T1000 (cell line): ENCODE measurements at places on chromosomes 7 and 10.
A peak's percentile ranks its signal among the peaks of the same experiment; 100 is the strongest.

GRCh38 chr7:108037140-108037539 lies 34.2 kb upstream of the LAMB1 start:
- DNase-seq = no peak

DNA sequence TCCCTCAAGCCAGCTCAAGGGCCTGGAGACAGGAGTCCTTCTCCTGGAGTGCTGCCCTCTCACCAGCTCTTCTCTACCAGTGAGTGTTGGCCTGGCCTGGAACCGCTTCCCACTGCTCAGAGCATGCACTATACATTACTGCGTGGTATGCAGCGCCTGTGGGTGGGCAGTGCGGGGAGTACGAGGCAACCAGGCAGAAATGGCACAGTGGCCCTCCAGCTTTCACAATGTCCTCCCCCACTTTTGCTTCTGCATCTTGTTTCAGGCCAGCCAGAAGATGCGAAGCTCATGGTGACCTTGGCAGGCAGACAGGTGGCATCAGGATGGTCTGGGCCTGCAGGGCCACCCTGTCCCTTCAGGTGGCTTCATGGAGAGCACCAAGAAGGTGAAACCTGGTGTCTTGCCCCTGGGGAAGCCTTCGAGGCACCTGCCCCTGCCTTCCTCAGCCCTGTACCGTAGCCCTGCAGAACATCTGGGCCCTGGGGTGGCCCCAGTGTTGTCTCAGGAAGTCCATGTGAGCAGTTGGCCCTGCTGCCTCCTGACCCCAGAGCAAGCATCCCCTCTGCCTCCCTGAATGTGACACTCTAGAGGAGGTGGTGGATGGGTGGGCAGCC lies 35.8 kb downstream of the RASGEF1A start:
- no peak for DNase-seq

DNA sequence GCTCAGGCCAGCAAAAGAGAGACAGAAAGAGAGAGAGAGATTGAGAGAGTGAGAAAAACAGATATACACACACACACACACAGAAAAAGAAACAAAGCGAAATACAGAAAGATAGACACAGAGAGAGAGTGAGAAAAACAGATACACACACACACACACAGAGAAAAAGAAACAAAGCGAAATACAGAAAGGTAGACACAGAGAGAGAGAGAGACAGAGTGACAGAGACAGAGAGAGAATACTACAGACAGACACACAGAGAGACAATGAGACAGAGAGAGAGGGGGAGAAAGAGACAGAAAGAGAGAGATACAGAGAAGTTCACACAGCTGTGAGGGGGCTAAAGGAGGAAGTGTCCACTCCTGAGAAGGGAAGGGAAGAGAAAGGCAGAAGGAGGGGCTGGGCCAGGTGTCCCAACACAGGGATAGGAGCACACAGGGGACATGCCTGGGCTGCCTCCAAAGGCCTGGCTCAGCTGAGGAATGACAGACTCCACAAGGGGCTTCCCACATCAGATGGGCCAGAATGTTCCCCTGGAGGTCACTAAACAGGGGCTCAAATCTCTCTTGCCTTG lies 4.3 kb downstream of the GCK start:
- no peak for DNase-seq

DNA sequence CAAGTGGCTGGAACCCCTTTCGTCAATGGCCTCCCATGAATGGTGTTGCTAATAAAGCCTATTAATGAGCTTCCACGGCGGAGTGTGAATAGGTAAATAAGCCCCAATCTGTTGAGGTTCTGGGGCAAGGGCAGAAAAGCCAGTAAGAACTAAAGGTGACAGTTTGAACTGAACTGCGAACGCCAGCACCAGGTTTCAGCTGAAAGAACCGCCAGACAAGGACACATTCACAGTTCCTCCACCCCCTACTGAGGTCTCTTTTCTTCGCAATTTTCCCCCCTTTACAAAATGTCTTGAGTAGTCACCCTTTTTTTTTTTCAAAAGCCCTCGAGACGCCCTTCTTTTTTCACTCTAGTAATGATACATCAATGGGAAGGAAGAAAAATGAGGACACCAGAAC lies 2.4 kb upstream of the FGFR2 start:
- no peak for DNase-seq

GRCh38 chr7:73839743-73840714 lies 2.3 kb downstream of the METTL27 start:
- no peak for DNase-seq

DNA sequence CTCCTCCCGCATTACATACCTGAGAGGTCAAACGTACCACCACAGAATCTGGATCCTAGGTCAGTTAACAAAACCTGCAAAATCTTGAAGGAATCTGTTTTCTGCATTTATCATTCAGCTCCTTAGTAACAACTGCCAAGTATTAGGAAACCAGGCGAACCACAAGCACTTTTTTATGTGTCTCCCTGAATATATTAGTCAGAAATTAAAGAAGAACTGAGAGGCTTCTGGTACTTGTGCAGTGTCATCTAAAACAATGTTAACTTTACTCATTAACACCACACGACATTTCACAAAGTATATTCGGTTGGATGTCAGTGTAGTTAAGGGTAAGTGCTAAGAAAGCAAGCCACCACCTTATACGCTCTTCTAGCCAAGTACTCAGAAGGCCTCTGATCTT lies 2.5 kb downstream of the CCDC6 start:
- DNase-seq = no peak

DNA sequence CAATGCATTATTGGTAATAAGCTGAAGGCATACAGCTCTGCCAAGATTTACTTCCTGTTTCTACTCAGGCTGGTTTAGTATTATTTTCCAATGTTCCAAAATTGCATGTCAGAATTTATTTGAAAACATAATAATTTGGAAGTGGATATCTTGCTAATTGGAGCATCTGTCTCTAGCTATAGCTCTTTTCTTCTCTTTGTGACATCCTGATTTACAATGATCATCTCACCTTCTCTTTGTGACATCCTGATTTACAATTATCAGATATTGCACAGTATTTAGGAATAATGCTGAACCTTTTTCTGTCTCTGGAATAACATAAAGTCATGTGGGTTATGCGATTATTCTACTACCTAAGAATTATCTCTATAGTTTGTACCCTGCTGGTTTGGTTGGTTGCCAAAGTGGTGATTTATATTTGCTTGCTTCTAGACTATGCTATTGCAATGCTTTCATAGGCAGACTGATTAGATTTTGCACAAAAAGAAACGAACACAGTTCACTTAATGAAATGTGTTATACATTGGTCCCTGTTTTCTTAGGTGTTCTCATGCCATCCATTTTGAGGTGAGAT lies 44.3 kb upstream of the CABCOCO1 start:
- no peak for DNase-seq

DNA sequence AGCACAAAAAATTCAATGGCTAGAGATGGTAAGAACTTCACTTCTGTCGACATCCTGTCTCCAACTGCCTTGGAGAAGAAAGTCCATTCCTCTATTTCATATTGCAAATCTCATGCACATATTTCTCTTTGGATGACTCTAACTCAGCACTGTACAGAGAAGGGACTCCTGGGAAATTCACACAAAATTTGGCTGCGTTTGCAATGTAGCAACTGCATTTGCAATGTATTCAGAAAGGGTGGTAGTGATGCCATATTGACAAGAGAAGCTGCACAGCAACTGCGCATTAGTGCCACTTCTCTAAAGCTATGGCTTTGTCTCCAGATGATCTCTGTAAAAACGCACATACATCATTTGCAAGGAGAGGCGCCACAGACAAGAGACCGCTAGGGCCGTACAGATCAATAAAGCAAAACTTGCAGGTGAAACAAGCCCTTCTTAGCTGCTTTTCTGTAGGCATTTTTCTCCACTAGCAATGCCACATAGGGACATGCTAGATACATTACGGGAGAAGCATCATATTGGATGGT lies 389.5 kb downstream of the TCERG1L start:
- no peak for DNase-seq

DNA sequence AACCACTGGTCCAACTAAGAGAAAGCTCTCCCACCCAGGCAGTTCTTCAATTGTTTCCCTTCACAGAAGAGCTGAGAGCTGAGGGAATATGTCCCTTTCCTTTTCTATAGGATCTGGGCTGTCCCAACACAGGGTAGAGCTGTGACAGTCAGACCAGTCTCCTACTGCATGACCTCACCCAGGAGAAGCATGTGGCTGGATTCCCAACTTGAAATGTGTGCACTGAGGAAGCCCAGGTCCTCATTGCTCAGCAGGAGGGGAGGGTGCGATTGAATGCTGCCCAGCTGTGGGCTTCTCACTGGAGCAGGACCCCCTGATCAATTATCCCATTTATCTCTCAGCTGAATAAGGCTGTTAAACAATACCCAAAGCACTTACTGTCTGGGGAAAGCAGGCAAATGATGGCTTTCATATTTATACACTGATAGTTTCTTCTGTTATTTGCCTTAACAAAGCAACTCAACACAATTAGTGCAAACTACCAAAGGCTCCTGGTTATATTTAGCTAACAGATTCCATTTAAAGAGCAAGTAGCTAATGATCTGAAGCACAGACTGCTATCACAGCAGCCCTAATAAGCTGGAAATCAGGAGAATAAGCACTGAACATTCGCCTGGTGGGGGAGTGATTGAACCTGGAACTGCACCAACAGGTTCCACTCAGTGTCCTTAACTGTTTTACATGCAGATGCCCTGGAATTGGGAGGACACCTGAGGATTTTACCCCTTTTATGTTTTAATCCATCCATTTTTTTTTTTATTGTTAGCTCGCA lies 508.8 kb downstream of the CCSER2 start:
- no peak for DNase-seq

DNA sequence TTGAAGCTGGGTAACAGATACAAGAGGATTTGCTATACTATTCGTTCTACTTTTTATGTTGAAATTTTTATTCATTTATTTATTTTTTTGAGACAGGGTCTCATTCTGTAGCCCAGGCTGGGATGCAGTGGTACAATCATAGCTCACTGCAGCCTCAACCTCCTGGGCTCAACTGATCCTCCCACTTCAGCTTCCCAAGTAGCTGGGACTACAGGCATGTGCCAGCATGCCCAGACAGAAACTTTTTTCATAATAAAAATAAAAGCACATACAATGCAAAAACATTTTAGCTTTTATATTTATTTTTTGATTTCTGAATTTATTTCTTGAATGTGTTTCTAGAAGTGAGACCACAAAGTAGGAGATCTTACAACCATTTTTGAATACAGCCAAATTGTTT lies 71.2 kb downstream of the FANK1 start:
- no peak for DNase-seq

- no peak for DNase-seq
Measured at GRCh38 chr7:43905209-43905946, 1.0 kb downstream of the URGCP start.

DNA sequence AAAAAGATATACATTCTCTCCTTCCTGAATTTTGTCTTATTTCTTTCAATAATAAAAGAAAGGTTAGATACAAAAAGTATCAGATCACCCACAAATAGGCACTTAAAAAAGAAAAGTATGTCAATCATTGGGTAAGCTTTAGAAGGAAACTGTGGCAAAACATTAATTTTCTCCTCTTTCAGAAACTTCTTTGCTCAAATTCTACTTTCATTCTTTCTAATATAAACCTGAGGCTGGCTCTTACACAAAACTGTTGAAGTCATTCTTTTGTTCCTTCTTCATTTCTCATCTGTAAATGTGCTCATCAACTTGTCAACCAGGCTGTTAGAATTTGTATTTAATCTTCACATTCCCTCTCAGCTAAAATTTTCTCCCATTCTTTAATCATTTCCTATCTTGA lies 124.6 kb downstream of the LRRN3 start:
- DNase-seq = no peak

GRCh38 chr7:156988343-156989185 lies 21.9 kb downstream of the MNX1 start:
- no peak for DNase-seq

DNA sequence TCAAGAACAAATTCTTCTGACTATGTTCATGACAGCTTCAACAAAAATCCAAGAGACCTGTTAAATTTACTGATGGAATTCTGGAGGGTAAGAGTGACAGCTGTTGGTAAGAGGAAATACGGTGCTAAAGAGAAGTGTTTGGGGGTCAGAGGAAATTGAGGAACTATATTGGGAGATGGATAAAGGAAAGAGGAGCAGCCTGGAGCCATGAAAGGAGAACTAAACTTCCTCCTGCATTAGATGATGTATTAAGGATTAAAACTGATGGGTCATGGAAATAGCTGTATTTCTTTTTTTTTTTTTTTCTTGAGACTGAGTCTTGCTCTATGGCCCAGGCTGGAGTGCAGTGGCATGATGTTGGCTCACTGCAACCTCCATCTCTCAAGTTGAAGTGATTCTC lies 95.3 kb downstream of the HERPUD2 start:
- DNase-seq = no peak

GRCh38 chr7:29987811-29988317 lies 1.7 kb downstream of the SCRN1 start:
- peak; percentile 28 for DNase-seq

DNA sequence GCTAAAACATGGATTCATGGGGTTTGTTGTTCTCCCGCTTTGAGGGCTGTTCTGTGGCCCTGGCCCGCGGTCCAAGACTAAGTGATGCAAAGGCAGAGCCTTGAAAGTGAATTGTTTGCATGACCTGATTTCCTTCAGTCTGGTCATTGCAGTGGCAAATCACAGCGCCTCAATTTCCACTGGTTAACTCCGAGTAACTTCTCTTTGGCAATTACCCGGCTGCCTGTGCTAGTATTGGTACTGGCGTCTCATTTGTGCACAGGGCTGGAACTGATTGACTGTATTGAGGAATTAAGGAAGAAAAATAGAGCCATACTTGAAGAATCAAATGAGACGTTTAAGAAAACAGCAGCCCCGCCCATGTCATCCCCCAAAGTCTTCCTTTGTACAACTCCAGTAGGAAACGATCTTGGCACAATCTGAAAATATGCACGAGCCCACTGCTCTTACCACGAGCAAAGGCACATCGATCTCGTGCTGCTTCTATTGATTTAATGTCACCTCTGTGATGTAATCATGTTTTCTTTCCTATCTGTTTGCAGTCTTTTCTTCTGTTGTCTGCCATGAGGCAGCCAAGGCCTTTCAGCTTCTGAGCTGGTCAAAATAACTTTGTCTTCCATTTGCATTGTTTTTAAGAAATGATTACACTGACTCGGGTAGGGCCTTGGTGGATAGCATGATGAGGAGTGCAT lies 60.6 kb upstream of the SHH start:
- DNase-seq = no peak

DNA sequence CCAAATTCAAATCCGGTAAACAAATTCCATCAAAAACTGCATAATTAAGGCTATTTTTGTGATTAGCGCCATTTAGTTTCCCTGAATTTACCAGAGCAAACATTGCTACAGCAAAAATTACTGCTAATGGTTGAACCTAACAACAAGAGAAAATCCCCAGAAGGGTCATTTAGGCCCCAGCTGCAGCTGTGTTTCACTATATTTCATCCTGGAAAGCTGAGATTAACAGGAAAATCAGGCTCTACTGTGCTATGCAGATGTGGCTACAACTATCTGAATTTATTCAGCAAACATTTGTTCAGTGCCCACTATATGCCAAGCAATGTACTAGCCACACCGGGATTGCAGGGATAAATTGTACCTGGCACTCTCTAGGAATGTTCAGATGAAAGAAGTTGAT lies 104.0 kb downstream of the PON1 start:
- no peak for DNase-seq

GRCh38 chr10:112615269-112615668 lies 168.3 kb downstream of the VTI1A start:
- DNase-seq = no peak
